ENCODE measurements at places on chromosomes 2 and 18.

DNA sequence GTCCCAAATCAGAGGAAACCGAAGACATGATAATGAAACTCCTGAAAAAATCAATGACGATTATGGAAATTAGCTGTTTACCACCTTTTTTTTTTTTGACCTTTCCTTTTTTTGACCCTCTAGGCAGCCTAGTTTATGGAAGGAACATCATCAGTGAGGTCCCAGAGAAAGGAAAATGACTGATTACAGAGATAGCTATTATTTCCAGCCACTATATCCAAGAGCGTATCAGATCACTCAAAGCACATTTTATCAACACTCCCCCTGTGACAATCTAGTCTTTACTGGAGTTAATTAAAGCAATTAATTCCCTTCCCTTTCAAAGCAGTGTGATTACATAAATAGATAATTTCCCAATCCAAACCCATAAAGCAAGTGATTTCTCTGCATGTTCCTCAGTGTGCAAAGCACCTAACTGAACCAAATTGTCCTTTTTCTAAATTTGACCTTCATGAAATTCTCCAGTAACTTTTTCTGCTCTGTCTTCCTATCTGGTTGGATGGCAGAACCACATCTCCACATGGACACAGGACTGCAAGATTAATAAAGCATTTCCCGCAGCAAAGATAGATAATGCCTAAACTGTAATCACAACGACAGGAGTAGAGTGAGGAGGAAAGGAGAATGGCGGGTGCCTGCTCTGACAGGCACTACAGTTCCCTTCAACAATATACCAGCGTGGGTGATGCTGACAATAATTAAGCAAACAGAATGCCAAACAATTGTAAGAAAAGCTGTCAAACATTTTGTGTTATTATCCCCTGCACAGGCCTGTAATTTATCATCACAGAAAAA lies 194.4 kb downstream of the SLC8A1 start:
- no peak for DNase-seq

DNA sequence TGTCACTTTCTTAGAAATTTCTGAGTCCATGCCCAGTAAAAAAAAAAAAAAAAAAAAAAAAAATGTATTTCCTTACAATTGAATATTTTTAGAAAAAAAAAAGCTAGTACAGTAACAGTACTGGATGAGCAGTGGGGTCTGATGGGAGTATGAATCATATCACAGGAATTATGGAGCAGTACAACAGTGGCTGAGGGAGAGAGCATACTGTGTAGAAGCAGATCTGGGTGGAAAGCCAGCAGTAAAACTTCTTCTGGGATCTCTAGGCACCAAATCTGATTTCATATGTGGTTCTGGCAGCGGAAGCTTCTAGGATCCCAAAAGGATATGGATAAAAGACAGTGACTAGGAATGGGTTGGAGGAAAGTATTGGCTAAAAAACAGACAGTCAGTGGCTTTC lies 414.9 kb upstream of the FSHR start:
- no peak for DNase-seq

GRCh38 chr2:46001290-46001689 lies 295.9 kb upstream of the EPAS1 start:
- DNase-seq, result no peak

GRCh38 chr18:78713726-78714125 lies 265.9 kb upstream of the SALL3 start:
- DNase-seq, result no peak

- DNase-seq, result no peak
These were observed 7.9 kb upstream of the NDUFV2 start for GRCh38 chr18:9094307-9095226.

GRCh38 chr2:219405451-219405850 lies 12.7 kb upstream of the DES start:
- no peak for DNase-seq

GRCh38 chr2:133265432-133265949 lies 302.8 kb downstream of the NCKAP5 start:
- no peak for DNase-seq

DNA sequence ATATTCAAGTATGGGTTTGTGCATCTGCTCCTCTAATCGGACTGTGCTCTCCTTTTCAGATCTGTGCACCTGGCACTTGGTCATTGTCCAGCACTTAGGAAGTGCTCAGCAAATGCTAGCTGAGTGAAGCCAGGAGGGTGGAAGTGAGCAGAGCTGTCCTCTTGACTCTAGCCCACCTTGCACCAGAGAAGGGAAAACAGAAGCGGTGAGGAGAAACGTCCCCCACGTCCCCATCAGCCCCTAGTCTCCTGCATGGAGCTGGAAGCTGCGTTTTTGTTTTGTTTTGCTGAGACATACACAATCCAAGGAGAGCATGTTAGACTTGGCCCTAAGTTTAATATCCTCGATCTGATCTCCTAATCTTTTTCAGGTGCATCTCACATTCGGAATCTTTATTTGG lies 73.6 kb downstream of the EN1 start:
- no peak for DNase-seq

- DNase-seq, result no peak
These were observed 48.0 kb upstream of the LPIN2 start for GRCh38 chr18:3060667-3061580.

GRCh38 chr2:127577208-127577475 lies 41.7 kb downstream of the MYO7B start:
- DNase-seq, result no peak

DNA sequence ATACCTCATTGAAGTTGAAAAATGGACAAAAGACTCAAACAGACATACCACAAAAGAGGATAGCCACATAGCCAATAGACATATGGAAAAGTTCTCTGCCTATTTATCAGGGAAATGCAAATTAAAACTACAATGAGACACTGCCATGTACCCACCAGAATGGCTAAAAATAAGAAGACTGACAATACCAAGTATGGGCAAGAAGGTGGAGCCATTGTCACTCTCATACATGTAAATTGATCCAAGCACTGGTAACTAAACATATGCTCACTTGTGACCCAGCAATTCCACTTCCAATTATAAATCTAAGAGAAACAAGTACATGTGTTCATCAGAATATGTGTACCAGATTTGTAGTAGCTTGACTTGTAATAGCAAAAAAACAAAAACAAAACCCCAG lies 4.6 kb downstream of the LOXHD1 start:
- no peak for DNase-seq

DNA sequence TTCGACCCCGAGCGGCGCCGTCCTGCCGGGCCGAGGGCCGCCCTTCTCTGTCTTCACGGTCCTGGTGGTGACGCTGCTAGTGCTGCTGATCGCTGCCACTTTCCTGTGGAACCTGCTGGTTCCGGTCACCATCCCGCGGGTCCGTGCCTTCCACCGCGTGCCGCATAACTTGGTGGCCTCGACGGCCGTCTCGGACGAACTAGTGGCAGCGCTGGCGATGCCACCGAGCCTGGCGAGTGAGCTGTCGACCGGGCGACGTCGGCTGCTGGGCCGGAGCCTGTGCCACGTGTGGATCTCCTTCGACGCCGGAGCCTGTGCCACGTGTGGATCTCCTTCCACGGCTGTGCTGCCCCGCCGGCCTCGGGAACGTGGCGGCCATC lies 45.0 kb downstream of the DDX18 start:
- DNase-seq, result no peak

GRCh38 chr2:127219171-127220070 lies 678 bp downstream of the CYP27C1 start:
- no peak for DNase-seq

DNA sequence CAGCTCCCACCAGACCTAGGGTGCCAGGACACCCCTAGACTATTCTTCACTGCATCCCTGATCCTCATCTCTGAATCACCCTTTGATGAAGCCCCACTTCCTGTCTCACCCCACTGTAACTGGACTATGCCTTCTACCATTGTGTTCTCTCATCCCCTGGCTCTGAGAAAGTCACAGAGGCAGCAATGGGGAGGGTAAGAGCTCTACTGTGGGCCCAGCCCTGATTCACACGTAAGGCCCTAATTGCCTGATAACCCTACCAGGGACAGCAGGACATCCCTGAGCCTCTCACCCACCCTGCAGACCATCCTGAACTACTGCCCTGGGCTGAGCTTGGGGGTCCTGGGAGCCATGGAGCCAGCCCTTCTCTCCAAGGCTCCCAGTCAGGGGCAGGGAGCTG lies 1.5 kb upstream of the PROM2 start:
- no peak for DNase-seq

DNA sequence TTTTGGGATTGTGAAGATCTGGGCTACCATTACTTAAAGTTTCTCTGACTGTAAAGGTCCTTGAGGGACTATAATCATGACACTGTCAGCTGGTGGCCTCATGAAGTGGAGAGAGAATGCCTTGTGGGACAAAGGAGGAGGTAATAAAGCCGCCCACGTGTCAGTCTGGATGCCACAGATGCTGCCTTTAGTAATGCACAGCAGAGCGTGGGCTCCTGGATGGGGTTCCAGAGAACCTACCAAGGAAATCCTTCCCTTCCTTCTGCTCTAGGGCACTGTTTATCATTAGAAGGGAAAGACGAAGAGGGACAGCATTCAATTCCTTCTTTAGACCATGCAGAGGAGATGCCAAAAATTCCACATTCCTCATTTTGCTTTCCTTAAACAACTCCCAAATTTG lies 63.5 kb downstream of the COL5A2 start:
- no peak for DNase-seq

DNA sequence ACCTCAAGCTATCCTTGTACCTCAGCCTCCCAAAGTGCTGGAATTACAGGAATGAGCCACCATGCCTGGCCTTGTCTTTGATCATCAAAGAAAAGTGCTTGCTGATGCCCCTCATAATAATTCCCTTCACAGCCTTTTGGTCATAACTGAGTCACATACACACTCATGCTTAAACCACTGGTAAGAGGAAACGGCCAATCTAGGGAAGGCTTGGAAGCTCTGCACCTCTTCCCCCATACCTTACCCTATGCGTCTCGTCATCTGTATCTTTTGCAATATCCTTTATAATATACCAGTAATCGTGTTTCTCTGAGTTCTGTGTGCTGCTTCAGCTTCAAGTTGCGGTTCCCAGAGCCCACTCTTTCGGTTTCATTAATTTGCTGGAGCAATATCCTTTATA lies 4.8 kb upstream of the RNF138 start:
- no peak for DNase-seq

GRCh38 chr18:33839452-33840211 lies 261.6 kb downstream of the ASXL3 start:
- no peak for DNase-seq
